Jurkat, Clone E6-1 (cell line): ENCODE measurements at places on chromosomes 1 and 21.
A peak's percentile ranks its signal among the peaks of the same experiment; 100 is the strongest.

GRCh38 chr1:109163551-109163950 lies 49.6 kb downstream of the ELAPOR1 start:
- no peak for DNase-seq

DNA sequence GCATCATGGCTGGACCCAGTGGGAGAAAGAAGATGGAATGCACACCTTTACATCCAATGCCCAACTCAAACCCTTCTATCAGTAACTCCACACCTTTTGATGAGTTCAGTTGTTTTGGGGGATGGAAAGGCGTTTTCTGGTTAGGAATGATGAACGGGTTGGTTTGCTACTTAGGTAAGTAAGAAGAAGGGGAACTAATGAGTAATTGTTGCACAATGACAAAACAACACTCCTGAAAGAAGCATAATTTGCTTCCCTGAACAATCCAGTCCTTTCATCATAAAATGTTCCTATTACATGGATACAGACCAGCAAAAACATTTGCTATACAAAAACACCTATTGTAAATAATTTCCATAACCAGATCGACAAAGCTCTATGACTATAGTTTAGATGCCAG lies 35.9 kb upstream of the NFIA start:
- no peak for DNase-seq

DNA sequence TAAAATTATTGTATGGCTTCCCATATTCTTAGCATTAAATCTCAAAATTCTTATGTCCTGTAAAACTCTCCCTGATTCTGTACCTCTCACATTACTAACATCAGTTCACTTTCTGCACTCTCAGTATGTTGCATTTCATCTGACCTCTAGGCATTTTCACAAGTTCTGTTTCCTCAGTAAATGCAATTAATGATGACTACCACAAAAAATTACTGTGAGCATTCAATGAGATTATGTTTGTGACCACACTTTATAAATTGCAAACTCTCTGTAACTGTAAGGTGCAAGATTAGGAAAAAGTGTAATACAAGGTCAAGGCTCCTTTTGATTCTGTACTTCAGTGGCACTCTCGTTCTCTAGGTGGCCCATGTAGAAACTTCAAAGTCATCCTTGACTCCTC lies 60.4 kb downstream of the LRRC53 start:
- DNase-seq = no peak

- DNase-seq = no peak
Measured at GRCh38 chr1:48017716-48018115, 20.5 kb upstream of the TRABD2B start.

- no peak for DNase-seq
Measured at GRCh38 chr1:6477039-6477820, 11.3 kb upstream of the TNFRSF25 start.

- DNase-seq = no peak
Measured at GRCh38 chr1:40760984-40761383, 22.6 kb upstream of the KCNQ4 start.

DNA sequence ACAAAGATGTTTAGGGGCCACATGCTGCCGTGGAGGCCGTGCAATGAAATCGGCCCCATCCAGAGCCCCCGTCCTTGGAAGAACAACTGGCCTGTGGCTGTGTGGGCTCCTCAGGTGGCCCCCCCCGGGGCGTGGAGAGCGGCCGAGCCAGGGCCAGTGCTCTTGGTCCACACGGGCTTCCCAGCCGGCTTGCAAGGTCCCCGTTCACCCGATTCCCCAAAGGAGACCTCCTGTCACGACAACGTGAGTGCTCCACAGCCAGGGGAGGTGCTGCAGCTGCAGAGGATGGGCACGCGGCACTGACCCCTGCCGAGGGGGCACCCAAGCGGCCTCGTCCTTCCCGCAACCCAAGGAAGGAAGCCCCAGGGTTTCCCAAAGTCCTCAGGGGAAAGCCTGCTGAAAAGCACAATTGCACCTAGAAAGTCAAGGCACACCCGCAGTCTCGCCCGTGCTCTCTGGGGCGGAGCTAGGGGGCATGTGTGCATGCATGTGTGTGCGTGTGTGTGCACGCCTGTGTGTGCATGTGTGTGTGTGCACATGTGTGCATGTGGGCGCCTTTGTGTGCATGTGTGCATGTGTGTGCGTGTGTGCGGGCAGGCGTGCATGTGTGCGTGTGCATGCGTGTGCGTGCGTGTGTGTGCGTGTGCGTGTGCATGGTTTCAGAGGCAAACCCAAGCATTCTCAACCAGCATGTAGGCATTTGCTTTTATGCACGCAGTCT lies 48.2 kb downstream of the SLX9 start:
- no peak for DNase-seq

GRCh38 chr1:8754993-8755392 lies 62.4 kb downstream of the RERE start:
- no peak for DNase-seq

- no peak for DNase-seq
Measured at GRCh38 chr1:228782662-228783417, 47.6 kb downstream of the RHOU start.

DNA sequence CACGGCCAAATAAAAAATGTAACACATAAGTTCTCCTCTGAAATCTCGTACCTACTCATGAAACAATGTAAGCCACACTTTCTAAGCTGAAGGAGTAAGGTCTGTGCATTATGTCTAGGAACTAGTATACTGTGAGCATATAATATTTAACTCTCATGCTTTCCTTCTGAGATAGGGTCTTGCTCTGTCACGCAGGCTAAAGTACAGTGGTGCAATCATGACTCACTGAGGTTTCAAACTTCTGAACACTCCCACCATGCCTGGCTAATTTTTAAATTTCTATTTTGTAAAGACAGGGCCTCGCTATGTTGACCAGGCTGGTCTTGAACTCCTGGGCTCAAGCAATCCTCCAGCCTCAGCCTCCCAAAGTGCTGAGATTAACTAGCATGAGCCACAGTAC lies 71.3 kb downstream of the AHCTF1 start:
- DNase-seq = no peak

GRCh38 chr1:208332774-208333126 lies 88.6 kb upstream of the PLXNA2 start:
- DNase-seq = no peak

DNA sequence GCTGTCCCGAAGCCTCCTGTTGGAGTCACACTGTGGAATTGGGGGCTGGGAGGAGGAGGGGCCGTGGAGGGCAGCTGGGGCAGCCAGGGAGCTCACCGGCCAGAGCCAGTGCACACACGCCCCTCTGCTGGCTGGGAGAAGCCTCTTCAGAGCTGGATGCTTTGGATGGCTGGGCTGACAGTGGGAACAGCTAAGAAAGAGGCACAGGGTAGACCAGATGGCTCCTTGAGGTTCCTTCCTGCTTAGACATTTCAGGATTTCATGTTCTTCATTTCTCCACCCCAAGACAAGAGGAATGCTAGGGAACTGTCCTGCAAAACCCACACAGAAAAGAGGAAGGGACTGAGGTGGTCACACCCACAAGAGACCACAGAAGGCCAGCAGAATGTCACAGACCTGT lies 254.8 kb upstream of the VAMP3 start:
- no peak for DNase-seq

DNA sequence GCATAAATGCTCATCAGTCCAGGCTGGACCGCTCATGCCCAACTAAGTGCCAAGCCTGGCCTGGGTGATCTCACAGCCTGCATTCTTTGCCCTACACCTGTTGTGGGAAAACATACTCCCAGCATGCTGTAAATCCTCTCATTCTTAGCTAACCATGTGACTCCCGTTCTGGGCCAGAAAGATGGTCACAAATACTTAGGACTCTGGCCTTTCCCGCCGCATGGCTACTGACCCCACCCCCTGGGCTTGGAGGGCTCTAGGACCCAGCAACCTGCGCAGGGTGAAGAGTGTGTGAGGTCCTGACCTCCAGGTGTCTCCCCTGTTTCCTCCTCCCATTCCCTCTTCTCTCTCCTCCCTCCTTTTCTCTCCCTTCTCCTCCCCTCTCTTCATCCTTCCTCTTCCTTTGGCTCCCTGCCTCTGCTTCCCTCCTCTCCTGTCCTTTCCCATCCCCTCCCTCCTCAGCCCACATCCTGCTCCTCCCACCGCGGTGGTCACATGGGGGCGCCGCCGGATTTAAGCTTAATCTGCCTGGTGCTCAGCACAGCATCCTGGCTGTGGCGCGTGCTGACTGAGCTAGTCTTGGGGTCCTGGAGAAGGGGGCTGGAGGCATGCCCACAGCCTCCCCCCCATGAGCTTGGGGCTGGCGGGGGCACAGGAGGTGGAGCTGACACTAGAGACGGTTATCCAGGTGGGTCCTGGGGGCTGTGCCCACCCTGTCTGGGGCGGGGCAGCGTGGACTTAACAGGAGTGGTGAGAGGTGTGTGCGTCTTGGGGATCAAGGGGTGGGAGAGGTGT lies at the start of gene CROCC:
CROCC (plus strand) TSS at position 541 of the 795 bp plus-strand sequence; CDS start at position 629, 88 bp downstream.
- DNase-seq = peak; percentile 85

DNA sequence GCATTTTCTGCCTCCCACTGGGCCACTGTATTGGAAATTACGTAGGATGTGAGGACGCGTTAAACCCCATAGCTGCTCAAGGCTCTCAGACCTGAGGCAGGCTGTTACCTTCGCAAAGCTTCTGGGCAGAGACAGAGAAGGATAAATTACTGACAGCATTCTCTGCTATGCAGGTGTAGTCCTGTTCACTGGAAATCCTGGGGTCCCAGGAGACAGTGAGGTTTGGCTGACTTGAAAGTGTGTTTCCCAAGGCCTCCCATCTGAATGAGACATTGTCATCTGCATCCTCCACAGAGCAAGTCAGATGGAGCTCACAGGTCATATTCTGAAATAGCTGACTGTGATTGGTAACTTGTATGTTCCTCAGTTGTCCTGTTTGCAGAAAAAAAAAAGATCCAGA lies 32.0 kb downstream of the SLAMF6 start:
- DNase-seq = no peak

- DNase-seq = no peak
Measured at GRCh38 chr1:56965916-56966697, at the start of gene C8B. TSS of gene C8B (minus strand) at chr1:56966015. CDS start at chr1:56965948, 67 bp downstream.

- no peak for DNase-seq
Measured at GRCh38 chr21:30990514-30991262, 47.6 kb downstream of the KRTAP19-8 start.

DNA sequence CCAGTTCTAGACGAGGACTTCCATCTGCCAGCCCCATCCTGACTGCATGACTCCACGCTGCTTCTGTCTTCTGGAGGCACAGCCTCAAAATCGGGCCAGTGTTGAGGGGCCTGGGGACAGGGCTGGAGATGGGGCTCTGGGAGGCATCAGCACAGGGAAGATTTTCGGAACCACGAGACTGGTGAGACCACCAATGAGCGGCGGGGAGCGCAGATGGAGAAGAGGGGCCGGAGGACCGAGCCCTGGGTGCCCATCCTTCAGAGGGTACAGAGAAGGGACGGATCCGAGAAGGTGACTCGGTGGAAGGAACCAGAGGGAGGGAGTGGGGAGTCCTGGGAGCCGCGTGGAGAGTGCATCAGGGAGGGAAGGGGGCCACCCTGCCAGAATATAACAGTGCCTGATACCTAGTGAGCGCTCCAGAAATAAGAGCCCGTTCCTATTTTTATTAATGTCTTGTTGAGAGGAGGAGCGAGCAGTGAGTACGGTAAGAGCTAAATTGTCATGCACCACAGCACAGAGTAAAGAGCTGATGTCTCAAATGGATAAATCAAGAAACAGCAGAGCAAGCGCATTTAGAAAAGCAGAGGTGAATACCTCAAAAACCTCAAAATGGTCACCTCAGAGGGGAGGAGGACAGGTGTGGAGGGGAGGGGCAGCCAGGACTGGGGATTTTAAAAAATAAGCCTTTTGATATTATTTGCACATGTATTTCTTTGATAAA lies 26.2 kb upstream of the KIF26B start:
- no peak for DNase-seq

- no peak for DNase-seq
Measured at GRCh38 chr1:145887631-145888030, 2.0 kb upstream of the ANKRD35 start.

- DNase-seq = no peak
Measured at GRCh38 chr1:12643785-12644184, at the start of gene AADACL4. TSS of gene AADACL4 (plus strand) at chr1:12644085. CDS start at chr1:12644547, 462 bp downstream.

DNA sequence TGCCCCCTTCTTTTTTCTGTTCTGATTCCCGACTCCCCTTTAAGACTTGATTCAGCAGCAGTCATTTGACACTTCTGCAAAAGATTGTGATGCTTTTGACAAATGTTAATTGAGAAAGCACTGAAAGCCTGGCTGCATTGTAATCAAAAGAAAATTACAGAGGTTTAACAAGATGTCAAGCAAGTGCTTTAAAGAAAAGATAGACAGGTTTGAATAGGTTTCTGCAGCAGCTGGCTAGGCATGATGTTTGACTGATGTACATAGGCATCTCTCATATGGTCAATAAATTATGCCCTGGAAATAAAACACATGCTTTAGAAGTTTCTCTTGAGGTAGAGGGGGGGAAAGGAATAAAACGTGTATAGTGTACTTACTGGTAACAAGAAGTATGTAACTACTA lies 147.8 kb downstream of the ADGRL2 start:
- DNase-seq = no peak

DNA sequence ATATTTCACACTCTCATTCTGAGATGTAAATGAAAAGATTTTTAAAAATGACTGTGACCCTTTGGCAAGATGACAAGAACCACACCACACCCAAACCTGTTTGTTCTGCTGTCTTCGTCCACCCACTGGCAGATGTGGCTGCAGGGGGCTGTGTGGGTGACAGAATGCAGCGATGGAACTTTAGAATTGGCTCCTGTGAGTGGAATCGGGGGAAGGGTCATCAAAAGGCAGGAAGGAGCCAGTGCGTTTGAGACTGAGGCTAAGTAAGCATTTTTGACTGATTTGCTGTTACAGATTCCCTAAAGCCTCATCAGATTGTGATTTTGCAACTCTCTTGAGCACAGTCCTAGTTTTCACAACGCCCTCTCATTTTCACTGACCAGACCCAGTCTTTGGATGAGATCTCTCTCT lies 111.2 kb upstream of the ADGRL2 start:
- no peak for DNase-seq

GRCh38 chr1:38117444-38117887 lies 70.9 kb upstream of the POU3F1 start:
- DNase-seq = no peak

DNA sequence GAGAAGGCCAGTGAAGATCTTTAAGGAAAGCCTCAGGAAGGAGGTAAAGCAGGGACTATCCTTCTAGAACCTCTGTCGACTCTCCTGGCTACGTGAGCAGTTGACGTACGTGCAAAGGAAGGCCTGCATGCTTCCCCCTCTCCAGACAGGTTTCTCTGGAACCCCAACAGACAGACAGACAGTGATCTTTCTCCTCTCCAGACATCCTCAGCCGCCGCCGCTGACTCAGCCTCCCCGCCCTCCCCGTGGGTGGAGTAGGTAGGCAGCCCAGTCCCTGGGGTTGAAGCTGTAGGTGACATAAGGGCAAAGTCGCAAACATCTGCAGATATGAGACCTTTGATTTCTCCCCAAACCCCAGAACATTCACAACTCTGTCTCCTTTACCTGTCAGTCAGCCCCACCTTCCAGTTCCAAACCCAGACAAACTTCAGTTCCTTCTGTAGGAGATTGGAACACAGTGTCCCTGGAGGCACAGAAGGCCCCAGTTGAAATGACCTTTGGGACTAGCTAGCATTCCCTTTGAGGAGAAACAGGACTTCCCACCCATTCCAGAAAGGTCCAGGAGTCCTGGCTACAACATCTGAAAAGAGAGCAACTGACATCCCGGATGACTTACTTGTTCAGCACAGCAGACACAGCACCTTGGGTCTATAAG lies 146.0 kb upstream of the JUN start:
- no peak for DNase-seq
